Stimulated activated CD8-positive, alpha-beta memory T cell treated with anti-CD3 and anti-CD28 coated beads, Interleukin-2, amount 100 ng/mL, for 48 hours (primary cell): ENCODE measurements at places on chromosomes 5 and 9.

- DNase-seq: no peak
Measured at GRCh38 chr9:83154821-83155220, 91.9 kb upstream of the RASEF start.

- no peak for DNase-seq
Measured at GRCh38 chr5:163976696-163977095, 471.3 kb downstream of the MAT2B start.

GRCh38 chr5:170755679-170756456 is 27.7 kb upstream of the GABRP start:
- DNase-seq: no peak

- peak; percentile 34 for DNase-seq
Measured at GRCh38 chr9:100472788-100473275, at the start of gene TMEFF1. TSS of gene TMEFF1 (plus strand) at chr9:100473149. CDS start at chr9:100473545, 396 bp downstream.

DNA sequence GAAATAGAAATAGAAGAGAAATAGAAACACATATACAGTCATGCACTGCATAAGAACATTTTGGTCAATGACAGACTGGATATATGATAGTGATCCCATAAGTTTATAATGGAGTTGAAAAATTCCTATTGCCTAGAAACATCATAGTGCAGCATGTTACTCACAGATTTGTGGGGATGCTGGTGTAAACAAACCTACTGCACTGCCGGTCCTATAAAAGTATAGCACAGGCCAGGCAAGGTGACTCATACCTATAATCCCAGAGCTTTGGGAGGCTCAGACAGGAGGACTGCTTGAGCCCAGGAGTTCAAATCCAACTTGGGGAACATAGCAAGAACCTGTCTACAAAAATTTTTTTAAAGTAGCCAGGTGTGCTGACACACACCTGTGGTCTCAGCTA is 240.6 kb upstream of the MAP3K1 start:
- no peak for DNase-seq

GRCh38 chr5:105030153-105030552 is 1467.6 kb upstream of the NUDT12 start:
- no peak for DNase-seq

GRCh38 chr9:113444736-113445135 is 18.8 kb upstream of the RGS3 start:
- DNase-seq: no peak

- DNase-seq: no peak
Measured at GRCh38 chr5:38830521-38831051, 15.2 kb upstream of the OSMR start.

DNA sequence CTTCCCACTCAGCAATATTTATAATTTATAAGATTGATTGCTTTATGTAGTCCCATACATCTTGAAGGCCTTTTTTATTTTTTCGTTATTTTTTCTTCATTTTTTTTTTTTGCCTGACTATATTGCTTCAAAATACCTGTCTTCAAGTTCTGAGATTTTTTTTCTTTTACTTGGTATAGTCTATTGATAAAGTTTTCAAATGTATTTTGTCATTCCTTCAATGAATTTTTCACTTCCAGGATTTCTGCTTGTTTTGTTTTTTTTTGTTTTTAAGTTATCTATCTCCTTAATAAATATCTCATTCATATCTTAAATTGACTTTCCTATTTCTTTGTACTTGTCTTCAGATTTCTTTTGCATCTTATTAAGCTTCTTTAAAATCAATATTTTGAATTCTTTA is 905.6 kb upstream of the CDH6 start:
- DNase-seq: no peak
